Ascending aorta (tissue), 2 donors: ENCODE measurements at places on chromosomes 3 and 15. TPM values are rescaled to one million over a fixed set of nuclear protein-coding genes. Genes with fewer than 3 reads are reported as not detected.

COL8A1 gene
- 459 TPM for total RNA-seq

DNA sequence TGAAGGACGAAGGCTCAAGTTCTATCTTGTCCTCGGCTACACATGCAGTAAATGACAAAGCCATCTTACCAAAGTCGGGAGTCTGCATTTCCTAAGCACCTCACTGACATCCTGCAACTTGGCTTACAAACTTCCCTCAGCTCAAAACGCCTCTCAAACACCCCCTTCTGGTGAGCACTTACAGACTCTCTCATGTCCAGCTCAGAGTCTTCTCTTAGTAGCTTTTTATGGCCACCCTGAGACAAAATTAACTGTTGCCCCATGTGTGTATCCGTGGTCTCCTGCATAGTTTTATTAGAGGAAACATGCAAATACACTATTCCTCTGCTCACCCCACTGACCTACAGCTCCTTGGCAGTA, 819.7 kb downstream of the FHIT start:
- DNase-seq = no peak

GRCh38 chr15:80152896-80153876, at the start of gene FAH:
Gene FAH, plus strand, starts transcription at chr15:80152999. Its CDS starts 56 bp downstream, at chr15:80153055.
- DNase-seq = no peak

DNA sequence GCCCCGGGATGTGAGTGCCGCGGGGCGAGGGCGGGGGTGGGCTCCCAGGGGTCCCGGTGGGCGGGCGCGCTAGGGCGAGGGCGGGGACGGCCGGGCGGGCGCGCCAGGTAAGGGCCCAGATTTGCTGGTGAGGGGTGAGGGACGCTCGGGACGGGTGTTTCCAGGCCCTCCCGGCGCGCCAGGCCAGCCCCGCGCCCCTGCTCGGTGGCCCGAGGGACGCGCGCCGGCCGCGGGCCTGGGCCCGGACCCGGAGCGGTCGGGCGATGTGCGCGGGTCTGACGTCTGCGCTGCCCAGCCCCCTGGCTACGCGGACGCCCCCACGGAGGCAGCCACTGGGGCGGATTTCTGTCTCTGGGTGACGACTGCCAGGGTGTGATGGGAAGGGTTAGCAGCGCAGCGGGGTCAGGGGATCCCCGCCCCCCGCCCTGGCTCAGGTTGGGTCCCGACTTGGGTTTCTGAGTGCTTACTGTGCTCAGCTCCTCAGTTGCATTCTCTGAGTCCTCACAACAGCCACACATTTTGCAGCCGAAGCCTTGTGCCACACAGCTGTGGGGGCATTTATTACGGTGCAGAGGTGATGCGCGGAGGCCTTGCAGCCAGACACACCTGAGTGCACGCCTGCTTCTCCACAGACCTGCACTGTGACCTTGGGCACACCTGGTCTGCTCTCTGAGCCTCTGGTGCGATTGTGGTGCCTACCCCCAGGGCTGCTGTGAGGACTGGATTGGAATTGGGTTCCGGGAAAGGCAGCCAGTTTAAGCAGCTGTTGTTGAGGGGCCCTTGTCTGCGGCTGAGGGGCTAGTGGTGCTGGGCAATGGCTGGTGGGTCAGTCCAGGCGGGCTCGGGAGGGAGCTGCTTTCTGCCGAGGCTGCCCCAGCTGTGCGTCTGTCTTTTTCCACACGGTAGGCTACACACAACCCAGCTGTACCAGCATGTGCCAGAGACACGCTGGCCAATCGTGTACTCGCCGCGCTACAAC, 523 bp downstream of the HDAC11 start:
- peak; percentile 75 for DNase-seq

- DNase-seq = no peak
Observed at GRCh38 chr3:170196833-170197232, 15.3 kb upstream of the PHC3 start.

DNA sequence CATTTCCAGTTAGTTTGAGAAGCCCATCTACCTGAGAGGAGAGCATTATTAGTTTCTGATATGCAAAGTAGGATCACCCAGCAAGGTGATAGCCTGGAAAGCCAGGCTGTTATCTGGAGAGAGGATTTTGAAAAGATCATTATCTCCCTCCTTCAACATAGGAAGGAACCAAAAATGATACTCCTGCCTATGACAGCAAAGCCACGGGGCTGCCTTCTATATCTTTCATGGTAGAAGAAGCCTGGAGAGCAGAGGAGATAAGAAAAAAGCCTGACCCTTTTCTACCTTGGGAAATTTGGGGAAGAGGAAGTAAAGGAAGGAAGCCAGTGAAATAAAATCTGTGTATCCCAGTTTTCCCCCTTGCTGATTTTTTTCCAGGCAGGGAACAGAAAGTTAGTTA, 205.5 kb downstream of the MFSD1 start:
- no peak for DNase-seq

- no peak for DNase-seq
Observed at GRCh38 chr3:188041193-188041592, 112.8 kb upstream of the LPP start.

CYP1A1 gene
- 10.3 TPM for total RNA-seq

KLHL6 gene
- total RNA-seq = 1.5 TPM

FSTL1 gene
- 790 TPM for total RNA-seq

DNA sequence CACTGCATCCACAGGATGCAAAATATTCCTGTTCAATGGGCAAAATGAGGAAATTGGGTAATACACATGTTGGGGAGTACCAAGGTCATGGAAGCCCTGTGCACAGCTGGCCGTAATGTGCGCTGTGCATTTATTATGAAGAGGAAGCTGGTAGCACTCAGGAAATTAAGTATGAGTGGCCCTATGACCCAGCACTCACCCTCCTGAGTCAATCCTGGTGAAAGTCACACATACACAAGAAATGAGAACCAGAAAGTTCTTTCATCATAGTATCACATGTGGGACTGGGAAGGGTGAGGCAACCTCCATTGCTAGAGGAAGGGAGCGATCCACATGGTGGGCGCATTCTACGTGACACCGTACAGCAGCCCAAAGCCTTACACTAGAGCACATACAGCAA, 11.4 kb upstream of the PRR20G start:
- DNase-seq = no peak

- no peak for DNase-seq
Observed at GRCh38 chr3:64117483-64117882, 94.2 kb upstream of the PSMD6 start.

KCNH8 gene
- total RNA-seq = not detected

- no peak for DNase-seq
Observed at GRCh38 chr3:165210132-165210531, 13.9 kb upstream of the SLITRK3 start.

- no peak for DNase-seq
Observed at GRCh38 chr15:64842096-64842939, 603 bp downstream of the PLEKHO2 start.

DNA sequence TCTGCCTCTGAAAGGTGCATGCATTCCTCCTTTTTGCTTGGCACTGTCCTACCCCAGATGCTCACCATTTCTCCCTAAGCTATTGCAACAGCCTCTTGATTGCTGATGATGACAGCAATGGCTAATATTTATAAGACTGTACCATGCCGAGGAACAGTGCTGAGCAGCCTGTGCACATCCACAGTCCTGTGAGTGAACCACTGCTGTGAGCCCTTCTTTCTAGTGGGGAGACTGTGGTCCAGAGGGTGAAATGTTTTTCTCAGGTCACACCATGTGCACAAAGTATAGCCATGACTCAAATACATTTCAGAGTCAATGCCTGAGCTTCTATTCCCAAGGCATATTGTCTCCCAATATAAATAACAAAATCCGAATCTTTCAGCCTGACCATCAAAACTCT, 231.2 kb upstream of the LRTM1 start:
- no peak for DNase-seq
